Type B pancreatic cell (in vitro differentiated cells): ENCODE measurements at places on chromosomes 6 and 20. TPM values are rescaled to one million over a fixed set of nuclear protein-coding genes. Genes with fewer than 3 reads are reported as not detected.

The PRKN gene
- total RNA-seq = 1.3 and 6.2 TPM in 2 replicates

The FNDC11 gene
- 0.52 and 1.4 TPM in 2 replicates for total RNA-seq

The EYA4 gene
- total RNA-seq = 2.3 and 29.7 TPM in 2 replicates

The EYS gene
- 1.5 and 3.0 TPM in 2 replicates for total RNA-seq

The TXLNB gene
- 0.22 TPM in 1 of 2 replicates, not detected in the other for total RNA-seq

The DLL1 gene
- 4.2 and 11.7 TPM in 2 replicates for total RNA-seq

The HLA-DQA1 gene
- not detected in 2 replicates for total RNA-seq

DNA sequence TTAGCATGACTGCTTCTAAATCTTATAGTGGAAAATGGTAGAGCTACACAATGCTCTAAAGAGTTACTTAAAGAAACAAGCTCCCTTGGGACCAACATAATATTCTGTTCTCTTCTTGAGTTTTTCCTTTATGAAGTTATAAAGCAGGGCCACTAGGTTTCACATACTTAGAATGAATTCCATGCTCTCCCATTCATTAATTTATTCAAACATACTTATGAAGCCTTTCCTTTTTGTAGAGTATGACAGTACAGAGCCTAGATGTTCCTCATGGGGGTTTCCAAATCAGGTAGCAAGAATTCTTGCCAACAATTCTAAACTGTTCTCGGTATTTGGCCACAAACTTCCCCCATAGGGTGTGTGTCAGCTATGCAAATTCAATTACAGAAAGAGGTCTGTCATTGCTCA, 20.6 kb upstream of the FABP7 start:
- DNase-seq = no peak

GRCh38 chr20:5353624-5354496, 37.1 kb upstream of the PROKR2 start:
- no peak for DNase-seq

GRCh38 chr6:90502866-90503407, 83.9 kb downstream of the MAP3K7 start:
- no peak for DNase-seq

GRCh38 chr6:100105138-100105537, 111.1 kb upstream of the MCHR2 start:
- DNase-seq = no peak

DNA sequence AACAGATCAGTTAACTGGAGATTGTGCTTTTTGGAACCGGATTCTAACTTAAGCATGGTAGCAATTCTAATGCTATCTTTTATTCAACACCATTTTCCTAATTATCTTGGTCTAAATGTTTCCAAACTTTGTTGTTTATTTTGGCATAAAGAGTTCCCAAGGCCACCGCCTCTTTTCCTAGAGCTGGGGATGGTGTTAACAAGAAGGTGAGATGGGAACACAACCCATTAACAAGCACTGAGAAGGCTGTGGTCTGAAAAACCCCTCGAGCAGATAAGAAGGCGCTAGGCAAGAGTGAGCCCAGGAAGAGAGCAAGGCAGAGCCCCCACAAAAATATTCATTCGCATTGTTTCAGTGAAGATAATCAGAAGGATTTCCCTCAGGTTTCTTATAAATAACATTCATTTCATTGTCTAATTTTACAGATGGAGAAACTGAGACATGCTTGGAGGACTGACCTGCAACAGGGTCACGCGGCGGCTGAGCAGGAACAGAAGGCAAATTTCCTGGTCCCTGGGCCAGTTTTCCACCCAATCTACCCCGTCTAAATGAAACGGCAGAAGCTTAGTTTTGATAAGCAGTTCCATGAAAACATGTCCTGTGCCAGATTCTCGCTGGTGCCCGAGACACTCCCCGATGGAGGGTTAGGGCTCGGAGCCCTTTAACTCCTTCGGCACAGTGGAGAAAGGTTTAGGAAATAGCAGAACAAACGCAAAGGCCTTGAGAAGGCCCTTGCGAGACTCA, 155.6 kb downstream of the FOXC1 start:
- DNase-seq = no peak

- no peak for DNase-seq
These were observed 39.0 kb downstream of the JAG1 start for GRCh38 chr20:10634683-10635411.

GRCh38 chr6:54493138-54493537, 184.9 kb downstream of the TINAG start:
- DNase-seq = no peak

GRCh38 chr20:5401277-5401875, 84.6 kb upstream of the PROKR2 start:
- DNase-seq = no peak

DNA sequence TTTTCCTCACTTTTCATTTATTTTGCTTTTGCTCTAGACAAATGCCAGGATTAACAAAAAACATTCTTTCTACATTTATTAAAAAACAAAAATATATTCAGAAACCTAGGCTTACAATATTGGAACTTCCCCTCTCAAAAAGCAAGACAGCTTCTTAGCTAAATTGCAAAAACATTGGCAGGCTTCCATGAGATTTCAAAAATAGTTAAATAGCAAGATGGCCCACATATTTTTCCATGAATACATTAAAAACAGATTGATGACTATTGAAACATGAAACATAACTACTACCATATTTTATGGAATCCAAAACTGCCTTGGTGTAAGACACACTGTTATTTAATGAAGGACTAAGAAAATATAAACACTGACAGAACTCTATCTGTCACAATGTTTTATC, 92.0 kb downstream of the LY86 start:
- DNase-seq = no peak

- no peak for DNase-seq
These were observed 4.5 kb upstream of the TAF8 start for GRCh38 chr6:42045538-42046460.
